ENCODE measurements at places on chromosomes 3 and 15.

DNA sequence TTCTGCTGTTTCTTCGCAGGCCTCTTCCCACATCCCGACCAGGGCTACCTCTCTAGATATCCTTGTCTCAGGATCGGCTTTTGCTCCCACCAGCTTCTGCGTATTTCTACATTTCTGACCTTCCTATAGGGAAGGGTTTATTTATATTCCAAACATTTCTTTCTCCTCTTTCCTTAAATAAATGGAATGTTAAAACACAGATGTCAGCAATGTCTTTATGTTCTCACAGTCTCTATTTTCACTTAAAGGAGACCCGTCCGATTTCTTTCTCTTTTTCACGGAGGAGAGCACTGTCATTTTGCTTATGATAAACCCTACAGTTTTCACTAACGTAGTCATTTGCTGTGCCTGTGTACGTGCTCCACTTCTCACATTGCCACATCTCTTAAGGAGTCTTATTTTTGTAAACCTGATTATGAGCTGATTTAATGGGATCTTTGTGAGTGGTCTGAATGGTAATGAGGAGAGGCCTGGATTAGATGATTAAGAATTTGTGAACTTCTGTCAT lies 630 bp downstream of the KIF15 start:
- DNase-seq: no peak

GRCh38 chr15:92711457-92711831 lies 55.9 kb upstream of the FAM174B start:
- no peak for DNase-seq

DNA sequence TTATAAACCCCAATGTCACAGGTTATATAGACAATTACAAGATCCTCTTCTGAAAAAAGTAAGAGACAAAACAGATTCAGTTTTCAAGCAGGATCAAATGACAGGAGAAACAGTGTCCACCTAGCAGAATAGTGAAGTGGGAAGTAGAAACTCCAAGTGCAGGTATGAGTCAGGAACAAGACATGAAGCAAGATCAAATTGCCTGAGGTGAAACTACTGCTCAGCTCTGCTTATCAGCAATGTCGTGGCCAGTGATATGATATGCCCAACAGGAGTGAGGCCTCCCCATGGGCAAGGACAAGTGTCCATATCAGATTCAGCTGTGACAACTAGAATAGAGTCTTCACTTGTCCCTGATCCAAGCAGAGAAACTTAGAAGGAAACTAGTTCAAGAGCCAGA lies 100.0 kb downstream of the ZMAT3 start:
- DNase-seq: no peak

DNA sequence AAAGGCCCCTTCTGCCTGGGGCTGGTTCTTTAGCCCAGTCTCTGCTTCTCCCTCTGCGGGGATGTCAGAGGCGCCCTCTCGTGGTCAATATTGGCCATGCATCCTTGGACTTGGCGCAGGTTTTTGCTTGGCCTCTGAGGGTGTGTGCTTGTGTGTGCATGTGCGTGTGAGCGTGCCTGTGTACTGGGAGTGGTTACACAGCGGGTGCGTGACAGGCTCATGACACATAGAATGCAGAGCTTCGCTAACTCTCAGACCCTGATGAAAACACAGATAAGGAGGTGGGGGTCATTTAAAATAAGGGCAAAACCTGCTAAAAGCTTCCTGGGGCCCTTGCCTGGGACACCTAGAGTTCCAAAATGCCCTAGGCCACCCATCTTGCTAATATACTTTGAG lies 160.9 kb downstream of the SMAD6 start:
- DNase-seq: peak; percentile 47

- no peak for DNase-seq
Measured at GRCh38 chr3:104206925-104207324, 1159.8 kb upstream of the ALCAM start.

DNA sequence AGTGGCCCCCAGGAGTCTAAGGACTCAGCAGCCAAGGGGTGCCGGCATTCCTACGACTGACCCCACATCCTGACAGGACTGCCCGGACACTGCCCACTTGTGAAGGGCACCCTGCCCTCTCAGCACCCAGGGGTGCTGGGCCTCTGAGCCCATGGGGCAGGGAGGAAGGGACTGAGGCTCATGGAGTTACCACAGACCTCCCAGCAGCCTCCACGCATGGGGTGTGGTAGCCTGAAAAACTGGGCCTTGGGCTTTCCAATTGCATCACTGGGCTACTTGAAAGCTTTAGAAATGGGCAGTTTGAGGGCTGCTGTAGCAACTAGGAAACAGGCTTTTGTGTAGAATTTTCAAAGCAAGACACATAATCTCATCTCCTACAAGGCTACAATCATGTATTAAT lies 13.2 kb downstream of the TKT start:
- no peak for DNase-seq

- no peak for DNase-seq
Measured at GRCh38 chr3:87468235-87468634, 191.9 kb upstream of the POU1F1 start.

- DNase-seq: no peak
Measured at GRCh38 chr3:172309741-172310427, 138.4 kb downstream of the GHSR start.

- no peak for DNase-seq
Measured at GRCh38 chr3:147760085-147760484, 350.9 kb downstream of the ZIC1 start.

Data from hematopoietic multipotent progenitor cell (in vitro differentiated cells).